ENCODE measurements at places on chromosomes 5 and 9.

DNA sequence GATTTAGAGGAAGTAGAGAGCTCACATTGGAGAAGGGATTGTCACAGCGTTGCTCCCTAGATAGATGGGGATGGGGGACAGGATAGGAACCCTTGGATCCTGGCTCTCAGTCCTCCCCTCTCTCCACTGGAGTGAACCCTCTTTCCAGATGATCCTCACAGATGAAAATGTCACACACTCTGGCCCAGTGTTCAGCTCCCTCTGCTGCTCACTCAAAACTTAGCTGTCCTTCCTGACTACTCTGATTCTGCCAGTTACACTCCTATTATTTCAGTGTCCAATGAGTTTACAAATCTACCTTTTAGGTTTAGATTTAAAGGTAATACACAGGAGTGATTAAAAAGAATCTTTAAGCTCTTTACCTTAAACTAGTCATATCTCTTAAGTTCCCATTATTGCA, 5.8 kb upstream of the SPINK7 start:
- no peak for DNase-seq

- DNase-seq = no peak
These were observed 84.0 kb downstream of the RAB3C start for GRCh38 chr5:58666598-58667581.

DNA sequence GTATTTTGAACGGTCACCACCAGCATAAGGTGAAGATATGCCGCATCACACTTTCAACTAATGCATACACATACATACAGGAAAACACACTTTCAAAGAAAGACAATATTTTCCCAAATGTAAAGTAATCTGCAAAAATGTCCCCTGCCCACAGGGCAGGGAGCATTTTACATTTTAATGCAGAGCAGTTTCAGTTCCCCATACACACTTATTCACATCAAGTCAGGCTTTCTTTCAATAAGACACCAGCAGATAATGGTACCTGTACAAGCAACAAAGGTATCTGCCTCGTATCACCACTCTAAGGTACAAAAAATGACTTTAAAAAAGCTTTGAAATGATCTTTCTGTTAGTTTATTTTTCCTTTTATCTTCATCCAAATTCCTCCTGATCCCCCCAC, 247.1 kb upstream of the CCNG1 start:
- DNase-seq = no peak

DNA sequence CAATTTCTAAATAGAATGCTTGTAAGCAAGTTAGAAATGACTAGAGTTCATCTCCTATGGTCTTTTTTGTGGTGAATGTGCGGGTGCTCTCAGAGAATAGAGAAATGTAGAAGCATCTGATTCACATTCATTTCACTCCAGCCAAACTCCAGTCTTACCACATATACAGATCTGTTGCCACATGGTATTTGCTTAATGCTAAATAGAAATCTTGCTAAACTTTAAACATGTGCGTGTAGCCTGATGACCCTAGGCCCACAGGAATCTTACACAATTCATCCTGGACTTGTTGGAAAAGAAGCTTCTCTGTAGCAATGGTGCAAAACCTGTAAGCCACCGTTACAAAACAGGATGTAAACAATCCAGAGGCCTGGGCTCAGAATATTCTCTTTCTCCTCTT, 135.2 kb downstream of the PCSK1 start:
- DNase-seq = no peak

GRCh38 chr5:91103353-91104061, 279.6 kb downstream of the ARRDC3 start:
- no peak for DNase-seq

- no peak for DNase-seq
These were observed at the start of gene HTR1A for GRCh38 chr5:63962279-63962678. Gene HTR1A (minus strand): TSS chr5:63962445. CDS start chr5:63961719, 726 bp downstream.

DNA sequence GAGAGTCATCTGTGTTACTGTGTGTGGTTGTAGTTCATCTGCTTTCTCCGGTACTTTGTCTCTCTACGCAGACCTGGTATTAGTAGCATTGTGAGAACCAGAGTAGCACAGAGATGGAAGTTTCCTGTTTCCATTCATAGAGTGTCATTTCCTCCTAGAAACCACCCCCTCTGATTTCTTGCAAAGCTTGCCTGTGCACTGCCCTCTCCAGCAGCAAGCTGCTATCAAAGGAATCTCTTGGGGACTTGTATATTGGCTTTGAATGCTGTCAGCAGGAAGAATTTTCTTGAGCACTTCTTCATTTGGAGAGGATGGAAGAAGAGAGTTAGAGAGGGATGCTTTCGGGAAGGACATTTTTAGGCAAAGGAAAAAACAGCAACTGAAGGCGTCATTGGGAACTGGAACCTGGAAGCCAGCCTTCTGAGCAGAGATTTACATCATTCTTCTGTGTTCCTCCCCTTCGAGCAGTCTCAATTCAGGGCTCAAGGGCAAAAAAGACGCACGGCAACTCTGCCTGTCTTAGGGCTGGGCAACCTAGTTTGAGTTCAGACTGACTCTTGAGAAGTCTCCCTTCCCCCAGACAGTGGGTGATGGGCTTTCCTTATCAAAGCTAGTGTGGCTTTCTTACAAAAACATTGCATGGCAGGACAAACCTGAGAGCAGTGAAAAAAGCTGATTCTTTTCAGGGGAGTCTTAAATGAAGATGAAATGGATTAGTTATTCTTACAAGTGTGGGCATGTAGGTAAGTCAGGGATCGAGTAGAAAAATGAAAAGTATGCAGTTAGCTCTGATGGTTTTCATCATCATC, 226.3 kb downstream of the AOPEP start:
- DNase-seq = no peak

- no peak for DNase-seq
These were observed 24.0 kb downstream of the TRAF2 start for GRCh38 chr9:136910197-136910900.

DNA sequence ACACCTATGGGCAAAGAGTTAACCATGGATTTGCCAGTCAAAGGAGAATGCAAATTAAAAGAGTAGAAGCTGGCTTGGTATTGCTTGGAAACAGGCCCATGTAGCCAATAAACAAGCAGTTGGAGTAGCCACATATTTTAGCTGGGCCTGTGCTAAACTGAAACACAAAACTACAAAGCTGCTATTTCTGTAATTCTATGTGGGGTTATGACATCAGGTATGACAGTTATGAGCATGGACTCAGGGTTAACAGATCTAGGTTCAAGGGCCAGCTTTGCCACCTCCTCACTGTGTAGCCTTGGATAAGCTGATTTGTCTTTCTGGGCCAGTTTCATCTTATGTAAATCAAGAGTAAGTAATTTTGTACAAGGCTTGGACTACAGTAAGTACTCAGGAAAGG, 142.7 kb downstream of the PIP5K1B start:
- no peak for DNase-seq

GRCh38 chr9:105681724-105682123, 12.6 kb upstream of the TMEM38B start:
- no peak for DNase-seq

DNA sequence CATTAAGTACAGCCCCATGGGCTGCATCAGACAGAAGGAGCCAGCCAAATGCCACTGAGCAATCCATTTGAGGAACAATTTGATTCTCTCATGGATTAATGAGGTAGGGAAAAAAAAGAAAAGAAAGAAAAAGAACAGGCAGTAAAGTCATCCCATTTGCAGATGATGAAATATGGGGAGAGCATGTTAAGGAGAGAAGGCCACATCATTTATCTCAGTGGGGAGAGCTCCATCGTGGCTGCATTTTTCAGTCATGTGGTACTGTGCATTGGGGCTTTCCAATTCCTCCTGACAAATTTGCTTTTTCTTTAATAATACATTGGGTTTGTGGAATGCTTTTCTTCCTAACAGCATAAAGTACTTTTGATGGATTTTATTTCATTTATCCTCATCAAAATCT, 375.2 kb upstream of the TLE4 start:
- no peak for DNase-seq

DNA sequence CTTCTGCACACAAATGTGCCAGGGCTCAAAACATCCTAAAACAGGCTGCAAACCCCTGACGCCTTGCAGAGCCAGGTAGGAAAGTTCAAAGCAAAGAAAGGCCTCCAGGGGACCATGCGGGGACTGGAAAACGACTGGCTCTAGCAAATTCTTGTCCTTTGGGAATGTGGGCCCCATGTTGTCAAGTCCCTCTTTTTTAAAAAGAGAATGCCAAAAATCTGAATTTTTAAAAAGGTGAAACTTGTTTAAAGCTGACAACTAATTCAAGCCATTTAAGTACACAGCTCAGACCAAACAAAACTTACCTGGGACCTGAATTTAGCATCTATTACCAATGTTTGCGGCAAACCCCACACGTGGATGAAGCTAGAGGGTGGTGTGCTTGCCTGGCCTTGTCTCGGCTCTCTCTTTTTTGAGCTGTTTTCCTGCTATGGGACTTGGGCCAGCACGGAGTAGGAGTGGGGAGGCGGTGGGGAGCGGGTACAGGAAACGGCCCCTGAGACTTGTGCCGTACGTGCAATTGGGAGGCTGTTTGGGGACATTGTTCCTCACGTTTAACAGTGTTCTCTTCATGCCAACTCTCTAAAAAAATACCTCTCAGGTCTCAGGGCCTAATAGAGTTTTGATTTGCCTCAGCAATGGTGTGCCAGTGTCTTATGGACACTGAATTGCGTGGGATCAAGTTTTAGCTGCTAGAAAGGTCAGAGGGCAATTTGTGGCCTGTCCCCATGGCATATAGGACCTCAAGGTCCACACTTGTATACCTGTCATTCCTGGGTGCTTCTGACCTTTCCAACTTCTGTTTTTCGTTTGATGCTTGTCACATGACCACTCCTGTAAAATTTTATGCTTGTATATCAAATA, 15.1 kb upstream of the PHF19 start:
- no peak for DNase-seq

- no peak for DNase-seq
These were observed 57.2 kb upstream of the DHFR start for GRCh38 chr5:80711938-80712337.

DNA sequence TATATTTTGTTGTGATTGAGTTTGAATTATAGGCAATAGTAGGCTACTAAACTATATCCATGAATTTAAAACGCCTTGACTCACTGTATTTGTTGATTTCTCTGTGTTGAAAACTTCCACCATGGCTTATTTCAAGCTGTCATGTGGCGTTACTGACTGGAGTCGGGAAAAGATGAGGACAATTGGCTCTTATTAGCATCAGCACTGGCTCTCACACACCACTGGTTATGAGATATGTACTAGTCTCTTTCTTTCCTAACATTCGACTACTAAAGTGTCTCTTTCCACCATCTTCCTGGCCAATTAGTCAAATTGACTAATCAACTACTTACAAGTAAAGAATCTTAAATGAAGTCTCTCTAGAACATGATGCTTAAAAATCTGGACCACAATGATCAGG, 9.1 kb upstream of the DAB2 start:
- no peak for DNase-seq

- peak; percentile 38 for DNase-seq
These were observed 3.3 kb upstream of the TMEM141 start for GRCh38 chr9:136787690-136788400.

GRCh38 chr9:130555968-130556367, 23.4 kb upstream of the FUBP3 start:
- DNase-seq = no peak

- DNase-seq = no peak
These were observed at the start of gene SEMA5A for GRCh38 chr5:9545992-9546851. Gene SEMA5A (minus strand): TSS chr5:9546075. CDS start chr5:9379946, 166,129 bp downstream.

DNA sequence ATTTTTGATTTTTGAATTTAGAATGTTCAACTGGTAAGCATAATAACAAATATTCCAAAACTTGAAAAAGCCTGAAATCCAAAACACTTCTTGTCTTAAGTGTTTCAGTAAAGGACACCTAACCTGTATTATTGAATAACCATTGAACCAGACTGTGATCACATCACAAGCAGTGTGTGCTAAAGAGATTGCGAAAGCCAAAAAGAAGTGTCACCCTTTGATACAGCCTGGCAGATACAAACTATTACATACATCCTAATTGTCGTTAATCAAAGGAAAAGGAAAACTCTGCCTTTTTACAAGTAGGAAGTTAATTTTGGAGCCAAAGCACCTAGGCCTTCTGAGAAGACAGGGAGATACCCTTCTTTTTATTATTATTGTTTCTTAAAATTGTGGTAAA, 8.4 kb upstream of the FAM120AOS start:
- DNase-seq = no peak

GRCh38 chr9:73539881-73540390, 388.3 kb downstream of the ANXA1 start:
- no peak for DNase-seq

DNA sequence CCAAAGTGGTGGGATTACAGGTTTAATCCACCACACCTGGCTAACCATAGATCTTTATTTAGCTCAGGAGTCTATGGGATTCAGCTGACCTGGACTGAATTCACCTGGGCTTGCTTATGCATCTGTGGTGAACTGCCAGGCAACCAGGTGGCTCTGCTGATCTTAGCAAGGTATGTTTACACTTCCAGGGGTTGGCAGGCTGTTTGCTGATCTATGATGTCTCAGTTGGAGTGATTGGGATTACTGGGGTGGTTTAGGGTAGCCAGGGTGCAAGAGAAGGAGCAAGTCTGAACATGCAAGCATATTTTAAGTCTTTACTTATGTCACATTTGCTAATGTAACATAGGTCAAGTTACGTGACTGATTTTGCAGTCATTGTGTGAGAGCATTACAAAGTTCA, 63.6 kb upstream of the JAK2 start:
- DNase-seq = no peak

- DNase-seq = no peak
These were observed 6.2 kb downstream of the EXOC3 start for GRCh38 chr5:449151-449550.

- no peak for DNase-seq
These were observed 68.1 kb upstream of the GGTA1 start for GRCh38 chr9:121567500-121568342.

- no peak for DNase-seq
These were observed 286.4 kb downstream of the TMEM232 start for GRCh38 chr5:110440058-110440457.

GRCh38 chr9:128053560-128053959, 13.6 kb downstream of the NAIF1 start:
- DNase-seq = no peak

DNA sequence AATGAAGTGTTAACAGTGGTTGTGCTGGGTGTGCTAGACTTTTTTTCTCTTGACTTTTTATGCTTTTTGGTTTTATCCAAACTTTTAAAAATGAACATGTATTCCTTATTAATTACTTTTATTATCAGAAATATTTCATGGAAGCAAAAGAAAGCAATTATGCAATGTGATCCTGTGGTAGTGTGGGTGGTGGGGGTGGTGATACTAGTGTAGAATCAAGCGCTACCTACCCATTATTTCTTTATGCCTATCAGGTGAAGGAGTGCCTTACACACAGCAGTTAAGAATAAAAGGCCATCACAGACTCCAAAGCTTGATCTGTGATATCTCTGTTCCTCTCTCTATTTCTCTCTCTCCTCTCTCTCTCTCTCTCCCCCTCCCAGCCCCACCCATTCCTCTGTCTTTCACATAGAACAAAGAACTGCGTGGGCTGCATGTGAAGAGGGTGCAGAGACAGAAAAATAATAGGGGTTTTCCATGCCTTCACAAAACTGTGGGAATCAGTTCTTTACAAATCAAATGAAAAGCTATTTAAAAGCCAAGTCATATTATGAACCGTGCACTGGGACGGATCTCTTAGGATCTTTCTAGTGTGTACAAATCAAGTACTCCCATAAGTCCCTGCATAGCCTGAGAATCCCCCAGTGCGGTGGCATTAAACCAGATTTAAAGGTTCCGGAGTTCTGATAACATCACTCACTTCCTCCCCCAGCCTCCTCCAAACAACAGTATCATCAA, 351.2 kb downstream of the RAB3C start:
- peak; percentile 52 for DNase-seq

GRCh38 chr5:138385660-138386059, 33.2 kb downstream of the KDM3B start:
- no peak for DNase-seq

- no peak for DNase-seq
These were observed 23.6 kb downstream of the OLFML2A start for GRCh38 chr9:124800306-124801259.

- DNase-seq = no peak
These were observed 3.3 kb upstream of the RNF44 start for GRCh38 chr5:176540476-176540899.

Measured in naive thymus-derived CD8-positive, alpha-beta T cell (primary cell).